Stimulated activated CD4-positive, alpha-beta T cell treated with anti-CD3 and anti-CD28 coated beads, Interleukin-12 subunit alpha, Interleukin-12 subunit beta, amount 100 ng/mL, for 4 hours (primary cell): ENCODE measurements at places on chromosomes 16 and 17.

DNA sequence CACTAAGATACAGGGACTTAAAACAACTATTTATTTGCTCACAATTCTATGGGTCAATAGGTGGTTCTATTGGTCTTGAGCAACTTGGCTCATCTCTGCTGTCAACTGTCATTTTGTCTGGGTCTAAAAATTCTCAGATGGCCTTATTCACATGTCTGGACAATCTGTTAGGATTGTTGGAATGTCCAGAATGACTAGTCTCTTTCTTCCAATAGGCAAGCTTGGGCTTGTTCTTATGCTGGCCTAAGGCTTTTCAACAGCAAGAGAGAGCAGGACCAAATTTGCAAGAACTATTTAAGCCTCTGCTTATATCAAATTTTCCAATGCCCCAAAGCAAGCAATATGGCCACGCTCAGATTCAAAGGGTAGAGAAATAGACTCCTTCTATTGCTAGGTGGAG lies 240.9 kb downstream of the KIF2B start:
- DNase-seq = no peak

GRCh38 chr17:12089809-12090384 lies 69.2 kb downstream of the MAP2K4 start:
- no peak for DNase-seq

DNA sequence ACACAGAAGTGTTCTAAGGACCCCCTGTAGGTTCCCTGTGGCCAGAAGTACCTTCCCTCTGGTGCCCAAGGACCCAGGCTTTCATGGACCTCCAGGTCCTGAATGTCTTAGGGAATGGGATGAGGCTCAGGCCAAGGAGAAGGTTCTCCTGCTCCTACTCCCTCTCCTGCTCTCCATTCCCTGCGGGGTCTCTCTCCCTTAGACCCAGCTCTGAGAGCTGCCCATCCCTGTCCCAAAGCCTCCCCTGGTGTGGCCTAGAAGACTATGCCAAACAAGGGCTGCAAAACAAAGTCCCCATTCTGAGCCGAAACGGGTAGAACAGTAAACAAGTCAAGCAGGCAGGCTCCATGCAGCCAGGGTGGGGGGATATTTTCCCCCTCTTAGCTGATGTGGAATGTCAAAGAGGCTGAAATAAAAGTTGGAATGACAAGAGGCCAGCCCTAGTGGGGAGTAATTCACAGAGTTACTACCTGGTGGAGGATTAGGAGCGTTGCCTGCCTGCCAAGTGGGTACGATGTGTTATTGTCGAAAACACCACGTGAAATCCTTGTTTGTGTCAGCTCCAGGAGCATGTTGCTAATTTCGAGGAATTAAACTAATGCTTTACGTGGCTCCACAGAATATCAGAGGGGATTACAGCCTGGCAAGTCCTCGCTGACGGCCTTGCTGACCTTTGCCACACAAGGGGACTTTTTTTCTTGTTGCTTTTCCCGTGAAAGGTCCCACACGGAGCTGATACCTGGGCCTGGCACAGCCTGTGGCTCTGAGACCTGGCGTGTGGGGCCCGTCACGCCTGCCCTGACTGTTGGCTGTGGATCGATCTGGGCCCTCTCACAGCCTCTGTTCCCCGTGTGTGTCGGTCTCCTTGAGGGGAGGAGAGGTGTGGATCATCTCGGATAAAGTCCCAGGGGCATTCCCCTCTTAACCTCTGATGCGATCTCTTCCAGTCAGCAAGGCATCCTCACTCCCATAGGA lies 2.9 kb downstream of the WFIKKN2 start:
- DNase-seq = no peak

GRCh38 chr16:81738783-81739496 lies 40.2 kb upstream of the PLCG2 start:
- no peak for DNase-seq
